ENCODE measurements at places on chromosomes 11 and 22.
A peak's percentile ranks its signal among the peaks of the same experiment; 100 is the strongest.

GRCh38 chr11:61757213-61757862 lies 4.9 kb downstream of the MYRF start:
- no peak for DNase-seq

GRCh38 chr22:27299181-27300085 lies 502.1 kb downstream of the MN1 start:
- no peak for DNase-seq

DNA sequence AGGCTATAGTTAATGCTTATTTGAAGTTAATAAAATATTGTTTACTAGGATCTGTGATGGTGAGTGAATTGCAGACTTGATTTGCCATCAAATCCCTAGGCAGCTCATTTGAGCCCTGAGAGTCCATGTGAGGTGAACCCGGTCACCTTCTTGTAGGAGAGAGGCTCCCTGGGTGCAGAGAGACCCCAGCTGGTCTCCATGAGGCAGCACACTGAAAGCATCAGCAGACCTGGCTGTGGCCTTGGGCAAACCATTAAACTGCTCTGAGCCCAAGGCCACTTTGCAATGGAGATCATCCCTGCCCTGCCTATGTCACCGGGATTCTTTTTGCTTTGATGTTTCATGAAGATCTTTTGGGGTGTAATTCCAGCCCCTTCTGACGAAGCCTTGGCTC lies 125.2 kb downstream of the MICAL2 start:
- DNase-seq, result no peak

DNA sequence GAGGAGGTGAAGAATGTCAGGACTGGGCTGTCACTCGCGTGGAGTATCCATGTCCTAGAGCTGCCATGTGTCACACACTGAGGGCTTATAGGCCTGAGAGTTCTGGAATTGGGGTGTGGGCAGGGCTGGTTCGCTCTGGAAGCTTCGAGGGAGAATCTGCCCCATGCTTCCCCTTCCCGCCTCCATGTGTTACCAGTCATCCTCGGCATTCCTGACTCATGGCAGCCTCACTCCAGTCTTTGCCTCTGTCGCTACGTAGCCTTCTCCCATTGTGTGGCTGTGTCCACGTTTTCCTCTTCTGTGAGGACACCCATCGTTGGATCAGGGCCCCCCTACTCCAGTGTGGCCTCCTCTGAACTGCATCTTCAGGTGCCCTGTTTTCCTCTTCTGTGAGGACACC lies 301.2 kb downstream of the TBC1D22A start:
- no peak for DNase-seq

- DNase-seq, result no peak
Observed at GRCh38 chr11:64224151-64224890, 1.7 kb downstream of the TRPT1 start.

- DNase-seq, result no peak
Observed at GRCh38 chr22:35752006-35752862, 34.6 kb downstream of the APOL5 start.

DNA sequence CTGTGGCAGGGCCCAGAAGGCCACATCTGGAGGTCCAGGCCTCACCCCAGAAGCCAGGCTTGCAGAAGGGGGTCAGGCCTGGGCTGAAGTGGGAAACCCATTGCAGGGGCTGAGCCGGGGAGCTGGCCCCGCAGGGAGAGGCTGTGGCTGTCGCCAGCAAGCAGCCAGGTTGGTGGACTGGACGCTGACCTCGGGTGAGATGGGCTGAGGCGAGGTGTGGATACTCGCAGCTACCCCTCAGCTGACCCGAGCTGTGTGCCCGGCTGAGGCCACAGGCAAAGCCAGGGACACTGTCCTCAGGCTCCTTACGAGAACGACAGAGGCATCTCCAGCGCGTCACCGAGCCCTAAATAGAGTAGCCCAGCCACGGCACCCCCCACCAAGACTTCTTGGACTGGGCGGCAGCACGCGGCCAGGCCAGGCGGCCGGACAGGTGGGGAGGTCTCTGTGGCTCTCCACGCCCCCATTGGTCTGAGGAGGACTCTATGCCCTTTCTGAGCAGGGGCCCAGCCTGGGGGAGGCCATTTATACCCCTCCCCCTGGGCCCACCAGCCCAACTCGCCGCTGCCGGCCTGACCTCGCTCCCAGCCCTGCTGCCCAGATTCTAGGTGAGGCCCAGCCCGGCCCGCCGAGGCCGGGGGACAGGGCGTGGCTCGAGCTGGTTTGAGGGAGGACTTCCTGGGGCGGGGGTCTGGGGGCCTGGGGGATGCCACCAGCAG lies at the start of gene TNNI2:
Gene TNNI2, plus strand, starts transcription at position 556 of the 719 bp plus-strand sequence. CDS start 716 bp downstream, outside the sequence.
- no peak for DNase-seq

- DNase-seq, result peak; percentile 19
Observed at GRCh38 chr22:42336527-42337227, 66.2 kb upstream of the TCF20 start.

- DNase-seq, result no peak
Observed at GRCh38 chr11:115590254-115590653, 86.0 kb upstream of the CADM1 start.

GRCh38 chr11:64098318-64098831 lies 62.6 kb downstream of the FLRT1 start:
- DNase-seq, result no peak

- DNase-seq, result no peak
Observed at GRCh38 chr22:36027935-36028645, 534 bp downstream of the RBFOX2 start.

- DNase-seq, result no peak
Observed at GRCh38 chr11:2409126-2409525, 8.6 kb downstream of the TSSC4 start.

DNA sequence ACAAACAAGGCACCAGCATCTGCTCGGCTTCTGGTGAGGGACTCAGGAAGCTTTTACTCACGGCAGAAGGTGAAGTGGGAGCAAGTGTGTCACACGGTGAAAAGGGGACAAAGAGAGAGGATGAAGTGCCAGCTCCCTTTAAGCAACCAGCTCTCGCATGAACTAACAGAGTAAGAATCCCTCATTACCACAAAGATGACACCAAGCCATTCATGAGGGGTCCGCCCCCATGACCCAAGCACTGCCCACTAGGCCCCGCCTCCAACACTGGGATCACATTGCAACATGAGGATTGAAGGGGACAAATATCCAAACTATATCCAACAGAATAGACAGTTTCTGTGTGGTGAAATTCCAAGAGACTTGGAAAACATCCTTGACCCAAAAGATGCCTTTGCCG lies 198.2 kb upstream of the POU2AF2 start:
- DNase-seq, result no peak

- DNase-seq, result no peak
Observed at GRCh38 chr22:27135031-27135981, 477.9 kb downstream of the MIAT start.

DNA sequence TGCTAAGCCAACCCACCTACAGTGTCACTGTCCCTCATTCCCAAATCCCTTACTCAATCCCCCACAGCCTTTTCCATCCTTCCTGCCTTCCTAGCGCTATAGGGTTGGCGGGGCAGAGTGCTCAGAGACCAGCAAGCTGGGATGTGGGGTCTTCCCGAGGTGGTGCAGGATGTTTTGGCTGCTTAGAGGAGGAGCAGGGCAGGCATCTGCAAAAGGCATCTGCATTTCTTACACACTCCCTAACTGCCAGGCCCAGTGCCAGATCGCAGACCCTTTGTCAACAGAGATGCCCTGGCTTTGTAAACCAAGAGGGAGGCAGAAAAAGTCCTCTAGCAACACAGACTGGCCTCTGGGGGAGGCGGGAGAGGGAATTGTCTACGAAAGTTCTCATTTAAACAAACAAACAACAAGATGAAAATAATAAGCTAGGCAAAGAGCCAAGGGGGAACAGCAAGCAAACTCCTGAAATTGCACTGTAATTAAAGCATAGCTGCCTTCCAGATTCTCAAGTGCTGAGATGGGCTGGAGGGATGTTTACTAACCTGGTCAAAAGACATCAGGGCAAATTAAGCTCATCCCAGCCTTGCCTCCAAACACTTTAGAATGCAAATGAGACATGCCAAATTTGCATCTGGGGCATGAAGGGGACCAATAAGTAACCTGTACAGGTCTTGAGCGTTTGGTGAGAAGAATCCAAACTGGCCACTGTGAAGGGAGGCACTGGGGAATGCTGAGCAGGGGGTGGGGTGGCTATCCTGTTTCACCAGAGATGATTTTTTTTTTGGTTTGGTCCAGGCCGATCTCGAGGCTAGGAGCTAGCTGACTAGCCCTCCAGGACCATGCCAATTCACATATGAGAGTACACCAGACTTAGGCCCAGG lies 38.1 kb upstream of the ADA2 start:
- no peak for DNase-seq

Measured in HL-60 (cell line).